ENCODE measurements at places on chromosomes 11 and 22.
A peak's percentile ranks its signal among the peaks of the same experiment; 100 is the strongest.

DNA sequence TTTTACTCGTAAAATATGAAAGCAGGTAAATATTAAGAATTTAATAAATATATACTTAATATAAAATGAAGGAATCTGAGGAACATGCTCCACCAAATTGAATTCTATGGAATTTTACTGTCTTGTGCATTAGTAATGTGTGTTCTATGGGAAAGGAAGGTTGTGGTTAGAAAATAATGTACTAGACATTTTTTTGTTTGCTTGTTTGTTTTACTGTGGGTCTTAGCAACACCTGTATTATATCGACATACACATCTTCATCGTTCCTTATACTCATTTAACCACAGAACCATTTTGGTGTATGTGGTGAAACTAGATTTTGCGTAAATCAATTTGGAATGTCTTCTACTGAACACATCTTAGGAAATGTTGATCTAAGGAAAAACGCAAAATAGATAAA is 114.1 kb upstream of the MTMR2 start:
- DNase-seq, result no peak

- DNase-seq, result no peak
Observed at GRCh38 chr11:3344327-3345174, 34.4 kb downstream of the ZNF195 start.

DNA sequence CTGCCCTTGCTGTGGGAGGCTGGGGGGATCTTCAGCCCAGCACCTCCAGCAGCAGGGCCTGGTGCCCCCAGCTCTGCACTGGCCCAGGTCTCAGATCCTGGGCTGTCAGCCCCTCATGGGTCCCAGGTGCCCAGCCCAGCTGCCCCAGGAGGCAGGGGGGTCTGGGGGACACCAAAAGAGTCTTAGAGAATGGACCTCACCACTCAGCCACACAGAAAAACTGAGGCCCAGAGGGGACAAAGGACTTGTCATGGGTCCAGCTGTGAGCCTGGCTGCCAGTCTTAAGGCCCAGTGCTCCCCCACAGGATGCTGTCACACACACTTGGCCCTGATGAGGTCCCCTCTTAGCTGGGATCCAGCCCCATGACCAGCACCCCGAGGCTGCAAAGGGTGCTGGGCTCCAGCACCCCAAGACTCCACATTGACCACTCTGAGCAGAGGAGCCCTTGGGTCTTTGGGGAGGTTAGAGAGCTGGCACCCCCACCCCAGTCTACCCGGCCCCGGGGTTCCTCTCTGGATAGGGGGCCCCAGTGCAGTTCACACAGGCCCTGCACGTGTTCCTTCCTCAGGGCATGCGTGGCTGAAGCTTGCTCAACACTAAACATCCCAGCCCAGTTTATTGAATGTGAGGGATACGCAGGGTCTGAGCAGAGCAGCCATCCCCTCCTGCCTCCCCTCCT is 54.4 kb downstream of the IGLL5 start:
- DNase-seq, result peak; percentile 23

- DNase-seq, result no peak
Observed at GRCh38 chr22:44361391-44362126, 48.8 kb upstream of the SHISAL1 start.

DNA sequence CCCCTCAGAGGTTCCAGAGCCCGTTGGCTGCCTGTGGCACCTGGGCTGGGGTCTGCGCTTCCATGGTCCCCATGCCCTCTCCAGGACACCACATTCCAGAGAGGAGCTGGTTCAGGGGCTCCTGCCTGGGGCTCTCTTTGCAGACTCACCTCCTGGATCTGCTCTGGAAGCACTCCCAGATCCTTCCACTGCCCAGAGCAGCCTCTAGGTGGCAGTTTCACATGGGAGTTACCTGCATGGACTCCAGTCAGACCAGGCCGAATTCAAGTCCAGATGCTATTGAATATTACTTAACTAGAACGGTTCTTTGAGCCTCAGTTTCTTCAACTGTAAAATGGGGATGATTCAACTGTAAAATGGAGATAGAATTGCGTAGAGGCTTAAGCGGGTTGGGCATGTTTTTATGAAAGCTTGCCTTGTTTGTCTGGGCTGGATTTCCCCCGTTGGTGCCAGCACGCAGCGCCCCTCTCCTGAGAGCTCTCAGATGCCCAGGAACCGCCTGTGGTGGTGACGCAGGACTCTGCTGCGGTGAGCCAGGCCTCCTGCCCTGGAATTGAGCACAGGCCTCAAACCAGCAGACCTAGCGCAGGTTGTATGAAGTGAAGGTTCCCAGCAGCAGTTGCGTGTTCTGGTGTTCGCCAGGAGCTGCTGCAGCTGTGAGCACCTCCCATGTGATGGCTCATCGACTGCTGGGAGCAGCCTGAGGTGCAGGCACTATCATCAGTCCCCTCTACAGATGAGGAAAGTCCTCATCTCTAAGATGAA is 44.2 kb downstream of the LMO1 start:
- no peak for DNase-seq

DNA sequence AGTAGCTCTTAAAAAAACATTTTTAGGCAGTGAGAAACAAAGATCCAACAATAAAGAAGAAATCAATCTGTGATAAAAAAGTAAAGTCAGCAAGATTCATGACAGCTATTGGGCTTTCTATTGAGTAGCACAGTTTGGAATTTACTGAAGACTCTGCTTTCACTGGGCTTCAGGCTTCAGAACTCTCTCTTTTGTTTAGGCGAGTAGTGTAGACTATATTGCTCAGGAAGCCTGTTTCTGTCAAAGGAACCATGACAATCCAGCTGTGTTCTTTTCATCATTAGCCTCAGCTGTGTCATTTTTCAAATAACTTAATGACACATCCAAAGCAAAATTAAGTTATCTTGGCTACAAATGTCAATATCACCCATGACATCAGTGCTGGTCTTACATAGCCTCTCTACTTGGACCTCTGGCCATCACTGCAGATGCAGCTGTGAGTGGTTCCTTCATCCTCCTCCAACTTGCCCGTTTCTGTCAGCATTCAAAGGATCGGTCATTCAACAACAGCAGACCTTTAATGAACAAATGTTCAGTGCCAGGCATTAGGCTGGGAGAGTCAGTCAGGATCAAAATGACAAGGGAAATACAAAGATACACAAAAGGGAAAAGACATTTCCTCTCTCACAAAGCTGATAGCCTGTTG is 332.8 kb upstream of the MTNR1B start:
- DNase-seq, result no peak

GRCh38 chr11:45414088-45414487 is 127.9 kb upstream of the SYT13 start:
- DNase-seq, result no peak

DNA sequence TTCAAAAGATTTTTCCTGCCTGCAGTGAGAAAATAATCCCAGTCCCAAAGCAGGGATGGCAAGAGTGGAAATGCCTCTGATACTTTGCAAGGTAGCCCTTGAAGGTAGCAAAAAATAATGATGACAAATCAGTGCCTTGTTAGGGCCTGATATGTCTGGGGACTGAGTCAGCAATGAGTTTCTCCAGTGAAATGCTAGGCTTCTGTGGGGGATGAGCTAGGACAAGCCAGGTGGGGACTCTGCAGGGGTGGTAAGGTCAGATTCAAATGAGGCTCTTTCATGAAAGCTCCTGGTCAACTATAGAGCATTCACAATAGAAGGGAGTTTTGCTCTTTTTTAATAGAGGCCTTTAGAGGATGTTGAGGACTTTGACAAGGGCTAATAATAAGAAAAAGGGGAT is 77.7 kb downstream of the ME3 start:
- DNase-seq, result no peak

DNA sequence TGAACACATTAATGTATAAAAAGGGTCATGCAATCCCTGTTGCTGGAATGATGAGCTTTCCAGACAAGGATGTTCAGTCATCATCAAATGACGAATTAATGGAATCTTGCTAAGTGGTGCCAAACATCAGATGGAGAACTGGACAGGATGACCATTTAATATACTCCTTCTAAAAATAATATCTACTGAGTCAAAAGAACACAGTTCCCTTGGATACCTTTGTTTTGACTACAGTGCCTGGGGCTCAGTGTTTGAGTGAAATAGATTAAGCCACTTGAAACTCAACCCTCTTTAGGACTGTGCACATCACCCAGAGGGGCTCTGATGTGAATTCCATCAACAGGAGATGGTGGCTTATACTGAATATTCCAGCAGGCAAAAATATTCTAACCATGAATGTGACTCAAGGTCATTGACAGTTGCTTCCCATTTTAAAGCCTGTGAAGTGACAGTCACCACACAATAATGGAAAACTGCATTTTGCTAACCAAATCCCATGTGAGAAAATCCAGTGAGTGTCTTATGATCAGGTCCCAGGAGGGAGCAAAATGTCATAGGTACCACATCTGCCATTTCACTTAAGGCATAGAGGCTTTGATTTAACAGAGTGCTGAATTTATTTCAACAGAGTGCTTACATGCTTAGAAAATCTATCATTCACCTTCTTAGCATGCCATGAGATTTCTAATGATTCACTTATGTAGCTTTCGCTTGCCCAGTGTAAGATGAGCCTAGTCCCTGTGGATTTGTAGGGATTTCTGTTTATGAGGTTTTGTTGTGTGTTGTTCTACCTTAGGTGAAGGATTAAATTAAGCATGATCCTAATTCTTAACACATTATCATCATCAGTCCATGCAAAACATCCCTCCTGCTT is 41.3 kb upstream of the SLN start:
- DNase-seq, result no peak

DNA sequence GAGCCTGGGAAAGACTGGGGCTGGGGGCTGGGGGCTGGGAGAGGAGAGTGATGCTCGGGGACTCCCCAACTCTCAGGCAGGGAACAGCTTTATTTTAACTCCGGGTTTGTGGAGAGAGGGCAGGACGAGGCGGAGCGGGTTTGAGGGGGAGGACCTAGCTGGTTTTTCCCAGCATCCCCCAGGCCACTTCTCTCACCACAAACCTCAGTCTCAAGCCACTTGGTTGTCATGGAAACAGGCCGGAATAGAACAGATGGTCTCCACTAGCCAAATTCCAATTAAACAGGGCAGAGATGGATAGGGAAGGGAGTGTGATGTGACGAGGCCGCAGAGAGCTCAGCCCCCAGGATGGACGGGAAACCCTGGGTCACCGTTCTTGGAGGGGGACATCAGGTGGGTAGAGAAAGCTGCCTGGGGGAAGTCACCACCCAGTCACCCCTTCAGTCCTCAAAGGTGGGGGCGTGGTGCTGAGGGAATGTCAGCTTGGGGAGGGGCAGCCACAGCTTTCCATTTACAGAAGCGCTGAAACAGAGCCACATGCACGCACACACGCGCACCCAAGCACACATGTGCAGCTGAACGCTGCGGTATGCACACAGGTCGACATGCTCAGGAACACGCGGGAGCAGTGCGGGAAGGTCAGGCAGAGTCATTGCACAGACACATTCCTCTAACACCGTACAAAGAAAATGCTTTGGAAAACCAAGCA is 19.2 kb downstream of the NECTIN1 start:
- DNase-seq, result no peak

DNA sequence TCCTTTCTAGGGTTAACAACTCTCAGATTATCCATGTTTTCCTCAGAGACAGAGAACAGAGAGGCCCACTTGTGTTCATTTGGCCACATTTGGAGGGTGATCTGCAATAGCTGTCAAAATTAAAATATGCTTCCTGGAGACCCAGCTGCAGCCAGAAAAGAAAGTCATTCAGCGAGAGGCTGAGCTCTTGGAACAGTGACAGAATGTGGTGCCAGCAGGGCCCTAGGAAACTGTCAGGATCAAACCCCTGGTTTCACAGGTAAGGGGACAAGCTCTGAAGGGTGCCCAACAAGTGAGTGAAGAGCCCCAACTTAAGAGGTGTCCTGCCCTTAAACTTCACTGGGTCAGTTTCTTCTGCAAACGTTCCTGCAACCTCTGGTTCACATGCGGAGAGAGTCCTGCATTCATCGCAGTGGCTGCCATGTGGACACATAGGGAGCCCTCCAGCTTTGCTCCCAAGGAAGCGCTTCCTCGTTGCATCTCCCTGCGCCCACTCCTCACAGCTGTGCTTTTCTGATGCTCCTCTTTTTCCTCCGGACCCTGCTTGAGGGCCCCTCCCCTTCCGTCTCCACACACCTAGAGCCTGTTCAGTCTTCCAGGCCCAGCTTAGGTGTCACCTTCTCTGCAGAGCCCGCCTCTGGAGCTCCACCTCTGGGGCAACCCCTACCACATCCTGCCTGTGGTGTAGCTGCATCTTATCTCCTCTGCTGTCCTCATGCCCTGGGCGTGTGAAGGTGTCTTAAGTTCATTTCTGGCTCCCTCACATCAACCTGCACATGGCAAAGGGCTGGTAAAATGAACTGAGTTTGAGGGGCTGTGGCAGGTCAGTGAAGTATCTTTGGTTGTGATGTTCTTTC is 3.9 kb downstream of the UCP3 start:
- DNase-seq, result peak; percentile 59

GRCh38 chr11:102120437-102120973 is 10.3 kb downstream of the YAP1 start:
- no peak for DNase-seq

DNA sequence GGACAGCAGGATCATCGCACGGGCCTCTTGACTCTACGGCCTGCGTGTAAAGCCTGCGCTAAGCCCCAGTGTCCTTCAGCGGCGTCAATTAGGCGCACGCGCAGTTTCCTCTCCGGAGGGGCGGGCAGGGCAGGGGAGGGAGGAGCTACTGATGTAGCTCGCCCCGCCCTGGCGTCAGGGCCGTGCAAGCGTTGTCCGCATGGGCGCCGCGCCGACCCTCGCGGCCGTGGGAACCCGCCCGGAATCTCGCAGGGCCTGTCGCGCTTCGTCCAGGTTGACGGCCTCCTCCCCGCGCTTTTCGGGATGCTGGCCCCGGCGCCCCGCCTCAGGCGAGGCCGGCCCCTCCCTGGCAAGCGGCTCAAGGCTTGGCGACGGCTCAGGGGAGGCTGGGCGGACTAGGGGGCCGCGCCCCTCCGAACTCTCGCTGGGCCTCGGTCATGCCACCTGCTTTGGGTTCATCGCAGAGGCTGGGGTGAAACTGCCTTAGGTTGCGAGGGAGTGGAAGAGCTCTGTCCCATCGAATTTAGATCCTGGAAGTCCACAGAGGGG is 61.1 kb downstream of the ST3GAL4 start:
- peak; percentile 46 for DNase-seq

Measured in memory B cell (primary cell).